T-helper 9 cell (primary cell): ENCODE measurements at places on chromosomes 5 and 9.

DNA sequence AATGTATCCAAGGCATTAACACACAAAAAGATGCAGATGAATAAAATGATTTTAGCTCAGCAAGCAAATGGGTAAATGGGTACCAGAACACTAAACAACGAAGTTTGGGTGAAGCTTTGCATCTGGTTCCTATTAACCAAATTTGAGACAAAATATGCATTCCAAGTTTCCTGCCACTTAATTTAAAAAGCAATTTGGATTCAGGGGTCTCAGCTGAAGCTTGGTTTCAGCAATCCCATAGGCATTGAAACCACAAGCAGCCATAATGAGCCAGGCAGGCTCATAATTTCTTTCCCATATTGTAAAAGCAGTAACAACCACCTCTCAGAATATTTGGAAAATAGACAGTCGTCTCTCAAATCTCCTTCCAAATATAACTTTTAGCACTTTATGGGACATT is 138.9 kb downstream of the NXNL2 start:
- DNase-seq: no peak

- DNase-seq: no peak
Measured at GRCh38 chr5:131226899-131227298, 37.0 kb upstream of the CDC42SE2 start.

GRCh38 chr5:72920690-72921502 is 34.9 kb upstream of the FCHO2 start:
- DNase-seq: no peak

DNA sequence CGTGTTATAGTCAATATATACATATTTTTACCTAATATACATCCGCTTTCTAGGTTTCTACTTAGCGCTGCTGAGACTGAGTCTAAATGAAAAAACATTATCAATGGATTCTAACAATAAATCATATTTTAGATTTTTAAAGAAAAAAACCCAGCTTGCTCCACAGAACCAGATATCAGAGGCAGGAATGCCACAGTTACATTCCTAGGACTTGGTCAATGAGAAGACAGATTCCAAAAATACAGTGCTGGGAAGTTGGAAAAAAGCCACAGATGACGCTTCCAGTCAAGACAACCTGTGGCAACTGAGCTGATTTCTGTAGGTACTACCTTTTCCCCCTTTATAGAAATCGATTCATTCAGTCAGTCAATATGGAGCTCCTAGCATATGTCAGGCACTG is 577 bp upstream of the CCDC112 start:
- no peak for DNase-seq

- DNase-seq: no peak
Measured at GRCh38 chr5:94577466-94578245, 40.7 kb downstream of the KIAA0825 start.

DNA sequence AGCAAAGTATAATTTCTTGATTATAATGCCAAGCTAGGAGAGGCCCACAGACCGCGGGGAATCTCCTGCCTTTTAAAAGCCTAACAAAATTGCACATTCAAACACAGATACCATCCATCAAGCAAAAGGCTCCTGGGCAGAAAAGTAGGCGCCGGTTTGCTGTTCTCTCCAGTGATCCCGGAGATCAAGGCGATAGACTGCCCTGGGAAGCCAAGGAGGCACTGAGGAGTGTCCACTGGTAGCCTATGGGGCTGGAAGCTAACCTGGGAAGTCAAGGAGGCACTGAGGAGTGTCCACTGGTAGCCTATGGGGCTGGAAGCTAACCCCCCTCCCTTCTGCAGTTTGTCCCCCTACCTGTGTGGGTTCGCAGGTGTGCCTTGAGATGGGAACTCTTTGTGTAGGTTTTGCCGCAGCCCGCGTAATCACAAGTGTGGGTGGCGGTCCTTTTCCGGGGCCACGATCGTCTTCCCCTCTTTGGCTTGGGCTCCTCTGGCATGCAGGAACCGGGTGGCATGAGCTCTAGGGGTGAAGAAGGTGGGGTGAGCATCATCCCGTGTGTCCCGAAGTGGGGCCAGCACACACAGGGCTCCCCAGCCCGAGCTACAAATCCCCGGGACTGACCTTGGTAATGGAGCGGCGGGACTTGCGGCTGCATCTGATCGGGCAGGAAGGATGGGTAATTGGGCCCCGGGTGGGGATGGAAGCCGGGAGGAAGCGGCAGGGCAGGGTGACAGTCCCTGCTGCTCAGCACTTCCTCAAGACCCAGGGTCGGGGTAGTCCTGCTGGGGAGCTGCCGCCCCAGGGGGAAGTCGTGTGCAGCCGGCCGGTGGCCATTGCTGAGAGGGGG is 2.7 kb downstream of the KLF4 start:
- no peak for DNase-seq

DNA sequence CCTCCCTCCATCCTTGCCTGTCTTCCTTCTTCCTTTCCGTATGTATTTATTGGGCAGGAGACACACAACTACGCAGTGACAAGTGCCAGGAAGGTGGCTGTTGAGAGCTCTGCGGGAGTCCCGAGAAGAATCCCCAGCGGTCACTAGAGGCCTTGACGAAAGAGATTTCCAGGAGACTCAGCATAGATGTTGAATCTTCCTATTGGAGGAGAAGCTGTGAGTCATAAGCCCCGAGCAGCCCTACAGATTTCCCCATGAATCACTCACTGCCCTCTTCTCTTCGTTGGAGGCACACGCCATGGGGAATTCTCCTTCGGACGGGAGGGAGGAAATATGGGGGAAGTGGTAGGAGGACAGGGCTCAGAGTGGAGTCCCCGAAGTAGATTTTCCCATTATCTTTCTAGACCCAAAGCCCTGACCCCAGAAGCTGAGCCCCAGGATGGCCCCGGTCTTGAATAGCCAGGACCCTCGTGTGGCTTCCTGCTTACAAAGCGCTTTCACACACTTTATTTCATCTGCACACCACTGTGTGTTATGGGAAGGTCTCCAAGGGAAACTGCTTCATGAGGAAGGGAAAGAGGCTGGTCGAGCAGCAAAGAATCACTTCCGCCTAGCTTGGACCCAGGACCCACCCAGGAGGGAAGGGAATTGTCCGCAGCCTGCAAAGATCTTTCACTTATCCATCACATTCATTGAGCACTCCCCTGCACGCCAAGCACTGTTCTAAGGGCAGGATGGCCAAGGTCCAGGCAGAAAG is 12.7 kb downstream of the DUSP1 start:
- no peak for DNase-seq
